NCI-H1105 (cell line): ENCODE measurements at places on chromosomes 3 and 15.

GRCh38 chr3:13262493-13263211 lies 157.5 kb downstream of the NUP210 start:
- no peak for DNase-seq

GRCh38 chr3:123083383-123084124 lies 16.7 kb downstream of the PDIA5 start:
- DNase-seq = no peak

DNA sequence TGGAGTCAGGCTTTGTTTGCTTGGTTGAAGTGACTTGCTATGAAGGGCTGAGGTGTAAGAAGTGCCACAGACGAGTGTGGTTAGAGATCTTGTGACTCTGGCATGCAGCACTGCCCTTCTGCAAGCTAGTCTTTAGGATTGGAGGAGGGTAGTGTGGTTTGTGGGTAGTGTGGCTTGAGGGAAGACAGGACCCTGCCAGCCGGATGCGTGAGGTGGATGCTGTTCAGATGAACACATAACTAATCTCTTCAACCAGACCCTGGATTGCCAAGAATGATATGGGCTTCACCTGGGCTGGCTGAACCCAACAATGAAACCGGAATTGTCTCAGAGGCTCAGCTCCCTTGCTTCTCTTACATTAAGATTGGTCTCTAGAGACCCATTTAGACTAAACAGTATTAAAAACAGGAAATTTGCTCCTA lies 32.7 kb downstream of the STARD9 start:
- no peak for DNase-seq

DNA sequence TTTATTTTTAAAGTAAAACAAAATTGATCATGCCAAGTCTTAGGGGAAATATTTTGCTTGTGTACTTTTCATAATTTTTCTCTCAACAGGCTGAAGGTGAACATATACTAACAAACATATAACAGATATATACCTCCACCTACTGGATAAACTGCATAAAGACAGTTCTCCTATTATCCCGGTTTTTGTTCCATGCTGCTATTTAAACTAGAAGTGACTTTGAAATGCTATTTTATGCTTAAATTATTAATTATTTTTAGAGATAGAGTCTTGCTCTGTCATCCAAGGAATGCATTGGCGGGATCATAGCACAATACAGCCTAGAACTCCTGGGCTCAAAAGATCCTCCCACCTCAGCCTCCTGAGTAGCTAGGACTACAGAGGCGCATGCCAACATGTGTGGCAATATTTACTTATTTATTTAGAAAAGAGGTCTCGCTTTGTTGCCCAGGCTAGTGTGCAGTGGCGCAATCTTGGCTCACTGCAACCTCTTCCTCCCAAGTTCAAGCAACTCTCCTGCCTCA lies 49.8 kb downstream of the ST3GAL6 start:
- no peak for DNase-seq

DNA sequence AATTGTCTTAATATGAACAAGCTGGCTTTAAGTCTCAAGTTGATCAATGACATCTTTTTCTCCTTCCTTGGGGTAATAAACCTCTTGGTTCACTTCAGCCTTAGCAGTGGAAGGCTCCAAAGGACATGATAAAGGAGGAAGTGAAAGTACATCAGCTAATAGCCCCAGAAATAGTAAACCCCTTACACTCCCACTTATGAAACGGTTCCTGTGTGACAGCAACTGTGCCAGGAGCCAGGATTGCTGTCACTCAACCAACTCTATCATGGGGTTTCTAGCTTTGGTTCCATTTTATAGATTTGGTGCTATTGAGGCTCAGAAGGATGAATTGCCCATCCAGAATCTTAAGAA lies 216.7 kb downstream of the ABHD5 start:
- DNase-seq = no peak

DNA sequence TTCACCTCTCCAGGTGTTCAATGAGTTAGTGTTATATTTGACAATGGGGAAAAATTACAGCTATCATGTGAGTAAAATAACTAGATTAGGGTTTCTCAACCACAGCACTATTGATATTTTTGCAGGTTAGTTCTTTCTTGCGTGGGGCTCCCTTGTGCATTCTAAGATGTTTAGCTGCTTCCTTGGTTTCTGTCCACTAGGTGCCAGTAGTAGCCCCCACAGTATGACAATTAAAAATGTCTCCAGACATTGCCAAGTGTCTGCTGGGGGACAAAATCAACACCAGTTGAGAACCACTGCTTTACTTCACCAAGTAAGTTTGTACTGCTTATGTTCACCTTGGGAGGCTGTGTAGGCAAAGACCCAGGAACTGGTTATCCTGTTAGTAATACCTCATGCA lies 618.7 kb downstream of the EDEM1 start:
- no peak for DNase-seq

DNA sequence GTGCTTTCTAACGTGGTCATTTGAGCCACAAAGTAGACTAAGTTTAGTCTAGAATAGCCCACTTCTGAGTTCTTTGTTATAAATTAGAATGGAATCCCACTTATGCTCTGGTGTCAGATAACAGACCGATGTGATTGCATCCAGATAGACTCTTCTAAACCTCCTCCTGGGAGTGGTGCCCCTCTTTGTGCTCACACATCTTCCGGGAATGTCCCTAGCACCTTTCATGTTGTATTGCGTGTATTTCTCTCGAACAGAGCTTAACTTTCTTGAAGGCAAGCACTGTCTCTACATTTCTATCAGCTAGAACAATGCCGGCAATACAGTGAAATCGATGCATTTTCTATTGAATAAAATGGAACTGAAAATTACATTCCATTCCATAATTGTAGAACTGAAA lies 23.0 kb downstream of the CP start:
- no peak for DNase-seq

- no peak for DNase-seq
Measured at GRCh38 chr3:135226057-135226456, 431.0 kb downstream of the EPHB1 start.

- DNase-seq = no peak
Measured at GRCh38 chr3:3560591-3561311, 238.5 kb upstream of the LRRN1 start.

DNA sequence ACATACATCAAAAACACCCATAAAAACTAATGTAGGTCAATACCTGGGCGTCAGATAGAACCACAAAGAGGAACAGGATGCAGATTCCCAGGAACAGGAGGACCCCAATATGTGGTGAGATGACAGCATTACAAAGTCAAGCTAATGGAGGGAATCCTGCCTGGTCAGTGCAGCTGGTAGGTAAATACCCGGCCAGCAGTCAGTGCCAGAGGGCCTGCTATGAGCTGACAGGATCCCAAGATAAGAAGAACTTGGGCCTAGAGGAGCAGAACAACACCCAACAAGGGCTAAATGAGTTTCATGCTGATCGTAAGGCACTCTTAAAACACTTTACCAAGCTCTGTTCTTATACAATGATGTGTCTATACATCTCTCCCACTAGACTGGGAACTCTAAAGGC lies 61.2 kb upstream of the KCNMB2 start:
- DNase-seq = no peak

DNA sequence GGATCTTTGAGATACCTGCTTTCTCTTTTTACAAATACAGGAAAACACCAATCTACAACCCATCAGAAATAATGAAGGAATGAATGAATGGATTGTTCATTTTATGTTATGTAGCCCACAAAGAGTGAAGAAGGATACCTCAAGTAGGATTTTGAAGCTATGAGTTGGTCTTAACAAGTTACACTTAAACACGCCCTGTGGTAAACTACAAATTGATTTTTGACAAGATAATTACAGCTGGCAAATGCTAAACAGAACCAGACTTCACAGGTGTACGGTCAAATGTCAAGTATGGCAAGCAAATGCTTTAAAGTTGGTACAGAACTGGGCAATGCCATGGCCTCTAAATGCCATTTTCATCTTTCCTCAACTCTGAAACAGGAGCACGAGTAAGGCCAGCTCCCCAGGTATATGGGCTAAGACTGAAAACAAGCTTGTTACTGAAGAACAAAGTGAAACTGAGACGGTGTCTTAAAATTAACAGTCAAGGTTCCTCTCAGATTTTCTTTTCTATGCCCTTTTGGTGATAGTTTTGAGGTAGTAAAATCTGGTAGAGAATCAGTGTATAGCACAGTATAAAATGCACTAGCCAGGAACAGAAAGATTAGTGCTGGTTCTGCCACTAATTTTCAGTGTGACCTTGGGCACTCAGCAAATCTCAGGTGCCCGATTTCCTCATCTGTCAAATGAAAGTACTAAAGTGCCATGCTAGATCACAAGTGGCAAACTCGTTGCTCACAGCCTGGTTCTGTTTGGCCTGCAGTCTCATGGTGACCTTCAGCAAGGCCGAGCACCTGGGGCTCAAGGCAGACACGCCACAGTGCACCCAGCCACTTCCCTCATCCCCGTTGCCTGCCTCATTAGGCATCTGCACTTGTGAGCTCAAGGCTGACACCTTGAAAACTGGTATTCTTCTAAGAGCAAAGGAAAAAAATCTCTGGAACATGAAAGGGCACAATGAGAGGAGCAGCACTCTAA lies 9.5 kb downstream of the RUVBL1 start:
- no peak for DNase-seq

DNA sequence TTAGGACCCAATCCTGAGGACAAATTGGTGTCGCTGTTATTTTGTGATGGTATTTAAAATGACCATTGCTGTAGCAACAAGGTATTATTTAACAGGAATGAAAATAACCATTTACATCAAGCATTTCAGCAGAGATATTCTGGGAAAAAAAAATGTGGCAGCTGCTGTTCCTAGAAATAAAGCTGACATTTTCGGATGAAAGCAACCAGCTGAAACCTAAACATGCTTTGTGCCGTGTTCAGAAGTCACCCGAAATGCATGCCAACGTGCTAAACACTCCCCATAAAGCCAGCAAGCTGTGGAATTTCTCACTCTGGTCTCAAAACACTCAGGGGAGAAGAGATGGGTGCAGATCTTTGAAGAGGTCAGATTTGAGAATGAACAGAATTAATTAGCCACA lies 31.5 kb upstream of the TAFA4 start:
- no peak for DNase-seq

GRCh38 chr3:127226946-127227842 lies 34.3 kb downstream of the PRR23E start:
- no peak for DNase-seq

DNA sequence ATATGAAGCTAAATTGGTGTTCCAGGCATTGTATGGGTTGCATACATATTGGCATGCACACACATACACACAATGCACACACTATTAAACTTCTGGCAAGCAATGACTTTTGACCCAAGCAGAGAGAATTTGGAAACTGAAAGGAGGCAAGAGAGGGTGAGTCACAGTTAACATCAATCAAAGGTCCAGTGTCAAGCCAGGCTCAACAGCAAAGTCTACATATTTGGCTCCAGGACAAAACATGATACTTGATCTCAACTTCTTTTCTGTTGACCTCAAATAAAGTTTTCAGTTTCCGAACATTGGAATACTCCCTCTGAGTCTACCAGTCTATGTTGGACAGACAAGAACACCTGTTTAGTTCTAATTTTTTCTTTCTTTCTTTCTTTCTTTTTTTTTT lies 28.3 kb downstream of the IL12A start:
- DNase-seq = no peak

GRCh38 chr3:148820361-148821245 lies 7.0 kb upstream of the CPB1 start:
- no peak for DNase-seq

DNA sequence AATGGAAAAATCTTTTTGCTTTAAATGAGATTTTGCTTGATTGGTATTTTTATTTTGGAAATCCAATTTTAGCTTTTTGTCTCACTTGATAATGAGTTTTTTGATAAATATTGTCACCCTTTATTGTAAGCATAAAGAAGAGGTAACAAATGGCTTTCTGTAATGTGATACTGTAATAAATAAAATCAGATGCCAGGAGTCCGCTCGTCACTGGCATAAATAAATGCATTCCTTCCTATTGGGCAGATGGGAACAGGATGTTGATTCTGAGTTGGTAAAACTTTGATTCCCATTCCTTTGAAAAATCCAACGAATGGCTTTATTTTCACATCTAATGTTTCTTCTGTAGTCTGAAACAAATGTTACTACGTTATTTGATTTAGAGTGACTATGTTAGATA lies 59.9 kb downstream of the CACNA2D3 start:
- DNase-seq = no peak

- DNase-seq = no peak
Measured at GRCh38 chr15:66855041-66855440, 153.0 kb downstream of the SMAD6 start.

- no peak for DNase-seq
Measured at GRCh38 chr15:69696946-69697345, 244.3 kb downstream of the RPLP1 start.

DNA sequence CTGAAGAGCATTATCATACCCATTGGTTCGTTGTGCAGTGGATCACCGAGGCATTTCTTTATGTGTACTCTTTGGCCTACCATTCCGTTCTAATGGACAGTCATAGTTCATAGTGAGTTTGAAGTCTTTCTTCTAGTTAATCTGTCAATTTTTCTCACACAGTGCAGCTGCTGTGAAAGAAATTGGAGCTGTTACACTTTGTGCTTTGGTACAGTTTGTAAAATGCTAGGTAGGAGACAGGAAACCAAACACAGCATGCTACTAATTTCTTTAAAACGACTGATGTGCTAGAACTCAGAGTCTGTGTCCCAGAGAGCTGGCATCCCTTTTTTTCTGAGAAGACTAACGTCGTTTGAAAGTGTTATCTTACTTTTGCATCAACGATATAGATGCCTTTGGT lies 218.9 kb downstream of the CNTN4 start:
- no peak for DNase-seq

DNA sequence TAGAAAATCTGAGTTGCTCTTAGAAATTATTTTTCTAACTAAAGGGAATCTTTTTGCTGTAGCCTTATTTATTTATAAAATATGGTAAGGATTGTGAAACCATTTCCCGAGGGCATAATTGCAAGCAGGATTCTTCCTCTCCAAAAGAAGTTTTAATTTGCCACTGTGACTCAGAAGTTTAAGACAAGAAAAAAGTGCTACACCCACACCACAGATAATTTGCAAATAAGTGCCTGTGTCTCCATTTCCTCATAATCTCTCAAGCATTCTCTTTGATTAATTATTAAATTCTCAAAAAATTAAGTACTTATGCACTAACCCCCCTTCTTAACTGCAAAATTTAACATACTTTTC lies 43.6 kb downstream of the RASA2 start:
- DNase-seq = no peak

DNA sequence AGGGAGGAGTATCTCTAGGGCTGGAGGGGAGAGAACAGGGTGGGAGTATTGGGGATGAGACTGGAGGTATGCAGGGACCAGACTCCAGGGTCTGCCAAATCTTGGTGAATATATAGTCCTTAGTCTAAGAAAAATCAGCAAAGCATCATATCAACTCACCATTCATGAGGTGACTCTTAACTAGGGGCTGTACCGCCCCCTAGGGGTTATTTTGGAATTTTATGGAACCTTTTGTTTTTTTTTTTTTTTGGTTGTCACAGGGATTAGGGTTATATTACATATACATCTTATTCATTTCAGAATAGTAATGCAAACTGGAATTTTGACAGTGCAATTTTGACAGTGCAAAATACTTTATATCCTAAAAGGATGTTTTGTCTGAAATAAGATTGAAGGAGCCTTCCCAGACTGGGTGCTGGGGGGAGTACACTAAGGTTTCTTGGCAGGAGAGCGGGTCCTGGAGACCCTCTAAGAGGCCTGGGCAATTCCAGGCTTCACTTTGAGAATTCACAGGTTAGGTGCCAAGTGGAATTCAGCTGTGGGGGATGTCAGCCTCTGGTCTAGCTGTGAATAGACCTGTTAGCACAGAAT lies 7.5 kb downstream of the CMTM7 start:
- DNase-seq = peak; percentile 7
